Psoas muscle (tissue), 8 donors: ENCODE measurements at places on chromosomes 4 and X. TPM values are rescaled to one million over a fixed set of nuclear protein-coding genes. Genes with fewer than 3 reads are reported as not detected.

CENPVL2 gene
- not detected for total RNA-seq

TENT5D gene
- not detected for total RNA-seq

H2BW1 gene
- total RNA-seq: not detected

GLRA2 gene
- not detected for total RNA-seq

SSX4B gene
- not detected for total RNA-seq

DNA sequence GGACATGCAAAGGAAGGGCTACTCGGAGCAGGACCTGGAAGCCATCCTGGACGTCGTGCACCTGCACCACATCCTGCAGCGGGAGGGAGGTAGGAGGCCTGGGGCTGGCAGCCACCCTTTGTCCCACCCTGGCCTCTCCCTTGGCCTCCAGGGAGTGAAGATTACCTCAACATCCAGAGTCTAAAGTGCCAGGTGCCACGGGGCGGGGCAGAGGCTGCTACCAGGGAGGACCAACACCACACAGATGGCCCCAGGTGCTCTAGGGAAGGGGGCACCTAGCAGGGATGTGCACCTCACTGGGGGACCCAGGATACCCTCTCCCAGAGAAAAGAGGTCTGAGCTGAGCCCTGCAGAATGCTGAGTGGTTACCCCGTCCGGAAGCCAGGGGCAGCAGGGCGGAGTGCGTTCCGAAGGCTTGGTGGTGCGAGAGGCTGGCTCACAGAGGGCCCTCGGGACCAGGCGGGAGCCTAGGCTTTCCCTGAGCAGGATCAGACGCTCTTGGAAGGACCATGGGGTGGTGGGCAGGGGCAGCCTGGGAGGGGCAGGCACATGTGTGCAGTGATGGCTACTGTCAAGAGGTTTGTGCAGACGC is 16.1 kb downstream of the ABCD1 start:
- no peak for DNase-seq

GRCh38 chrX:150790021-150790420 is 96.8 kb downstream of the MTMR1 start:
- DNase-seq: no peak

DNA sequence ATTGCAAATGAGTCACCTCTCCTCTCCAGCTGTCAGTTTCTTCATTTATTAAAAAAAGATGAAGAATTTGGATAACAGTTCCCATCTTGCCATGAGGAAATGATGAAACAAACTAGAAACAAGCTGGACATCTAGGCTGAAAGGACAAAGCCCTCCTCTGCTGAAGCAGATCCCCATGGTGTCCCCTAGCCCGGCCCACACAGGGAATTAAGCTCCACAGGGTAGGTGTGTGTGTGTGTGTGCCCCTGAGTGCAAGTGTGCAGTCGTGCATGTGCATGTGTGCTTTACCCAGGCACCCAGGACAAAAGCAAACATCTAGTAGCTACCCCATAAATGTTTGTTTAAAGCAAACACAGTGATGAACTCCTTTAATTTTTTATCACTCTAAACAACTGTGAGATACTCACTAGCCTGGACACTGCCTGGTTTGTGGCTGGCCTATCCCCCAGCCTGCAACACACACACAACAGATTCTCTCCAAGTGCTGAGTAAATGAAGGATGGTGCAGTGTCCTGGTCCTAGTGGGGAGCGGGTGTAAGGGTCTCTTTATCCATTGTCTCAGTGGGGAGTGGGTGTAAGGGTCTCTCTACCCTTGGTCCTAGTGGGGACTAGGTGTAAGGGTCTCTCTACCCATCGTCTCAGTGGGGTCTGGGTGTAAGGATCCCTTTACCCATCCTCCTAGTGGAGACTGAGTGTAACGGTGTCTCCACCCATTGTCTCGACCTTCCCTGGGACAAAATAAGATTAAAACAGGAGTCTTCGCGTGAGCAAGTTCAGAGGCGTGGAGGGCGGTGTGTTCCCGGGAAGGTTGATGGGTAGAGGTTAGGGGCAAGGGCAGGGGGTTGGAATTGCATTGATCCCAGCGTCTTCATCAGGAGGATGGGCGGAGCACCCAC is 688 bp upstream of the EVC start:
- no peak for DNase-seq

DNA sequence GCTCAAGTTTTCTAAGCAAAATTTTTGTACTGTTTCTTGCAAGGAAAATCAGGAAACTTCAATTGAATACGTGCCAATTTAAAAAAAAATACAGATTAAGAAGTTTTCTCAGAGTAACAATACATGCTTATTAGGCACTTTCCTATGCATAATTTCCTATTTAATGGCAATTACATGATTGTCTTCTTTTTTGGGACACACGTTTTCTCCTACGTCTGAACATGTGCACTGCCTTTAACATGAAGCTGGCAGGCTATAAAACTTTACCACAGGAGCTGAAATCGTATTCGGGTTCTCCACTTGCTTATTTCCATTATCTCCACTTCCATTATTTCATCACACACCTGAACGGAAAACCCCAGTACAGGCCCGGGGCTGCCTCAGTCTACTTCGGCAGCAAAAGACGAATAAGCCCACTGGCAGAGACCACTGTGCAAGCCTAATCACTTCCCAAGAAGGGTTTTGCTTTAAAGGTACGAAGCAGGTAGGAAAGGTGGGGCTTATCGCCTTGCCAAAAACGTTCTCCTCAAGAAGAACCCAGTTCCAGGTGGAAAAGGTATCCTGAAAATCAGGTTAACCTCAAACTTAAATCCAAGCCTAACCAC is 575 bp downstream of the RCHY1 start:
- DNase-seq: no peak

DNA sequence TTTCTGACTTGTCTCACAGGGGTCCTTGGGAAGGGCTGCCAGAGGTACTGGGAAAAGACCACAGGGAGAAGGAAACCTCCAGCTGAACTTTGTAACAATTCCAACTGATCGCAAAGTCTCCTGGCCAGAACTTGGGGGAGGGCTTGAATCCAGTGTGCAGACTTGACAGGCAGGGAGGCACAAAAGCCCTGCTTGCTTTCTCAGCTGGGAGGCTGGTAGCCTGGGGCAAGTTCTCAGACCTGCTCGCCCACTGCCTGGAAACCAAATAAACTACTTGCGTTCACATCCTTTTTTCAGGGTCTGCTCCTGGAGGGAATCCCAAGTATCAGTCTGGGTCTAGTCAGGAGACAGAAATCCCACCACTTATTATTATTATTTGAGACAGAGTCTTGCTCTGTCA is 48.0 kb upstream of the CASK start:
- DNase-seq: no peak

DNA sequence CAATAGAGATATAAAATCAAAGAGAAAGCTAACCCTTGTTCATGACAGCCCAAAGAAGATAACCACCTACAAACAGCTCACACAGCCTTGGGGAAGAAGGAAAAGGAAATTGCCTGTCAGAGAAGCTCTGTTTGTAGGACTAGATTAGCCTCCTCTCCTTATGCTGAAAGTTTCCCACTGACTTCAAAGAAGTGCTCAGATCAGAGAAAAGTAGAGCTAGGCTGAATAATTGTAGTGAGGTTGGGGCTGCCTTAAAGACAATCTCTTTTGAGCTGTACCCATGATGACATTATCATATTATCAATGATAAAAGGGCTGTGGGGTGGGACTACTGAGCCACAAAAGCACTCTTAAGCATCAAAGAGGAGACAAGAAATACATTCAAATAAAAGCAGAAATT is 223.0 kb upstream of the GALNT7 start:
- no peak for DNase-seq

DNA sequence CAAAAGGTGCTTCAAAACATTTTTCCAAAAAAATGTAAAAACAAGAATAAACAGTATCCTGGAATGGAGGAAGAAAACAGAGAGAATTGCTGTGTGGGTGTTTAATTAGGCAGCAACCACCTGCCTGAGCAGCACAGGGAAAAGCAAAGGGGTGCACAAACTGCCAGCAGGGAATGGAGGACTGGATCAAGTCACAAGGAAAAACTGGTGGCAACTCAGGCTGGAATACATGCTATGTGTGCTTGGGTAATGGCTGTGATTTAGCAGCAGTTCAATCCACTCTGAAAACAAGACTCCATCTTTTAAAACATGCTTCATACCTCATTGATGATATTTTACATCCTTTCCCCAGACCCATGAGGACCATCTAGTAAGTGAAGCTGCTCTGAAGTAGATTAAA is 179.5 kb downstream of the HS6ST2 start:
- DNase-seq: no peak

GRCh38 chr4:59223292-59223941 is 1976.7 kb upstream of the ADGRL3 start:
- no peak for DNase-seq
